Mesendoderm (in vitro differentiated cells): ENCODE measurements at places on chromosomes 7 and 10.

DNA sequence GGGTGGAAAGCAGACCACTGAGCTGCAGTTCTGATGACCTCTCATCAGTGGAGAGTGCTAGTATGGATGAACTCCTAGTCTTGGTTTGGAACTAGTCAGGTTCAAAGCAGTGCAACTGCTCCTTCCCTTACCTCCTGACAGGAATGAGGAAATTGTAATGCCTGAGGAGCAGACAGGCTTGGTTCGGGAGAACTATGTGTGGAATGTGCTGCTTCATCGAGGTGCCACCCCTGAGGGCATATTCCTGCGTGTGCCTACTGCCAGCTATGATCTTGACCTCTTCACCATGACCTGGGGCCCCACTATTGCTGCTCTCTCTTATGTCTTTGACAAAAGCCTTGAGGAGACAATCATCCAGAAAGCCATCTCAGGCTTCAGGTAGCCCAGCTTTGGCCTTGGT, 27.4 kb upstream of the NFKB2 start:
- peak; percentile 89 for DNase-seq

GRCh38 chr7:41134300-41135255, 568.3 kb downstream of the INHBA start:
- DNase-seq = peak; percentile 16

GRCh38 chr10:72134785-72135767, 46.7 kb upstream of the SPOCK2 start:
- no peak for DNase-seq

GRCh38 chr10:117249493-117250093, 8.7 kb downstream of the SLC18A2 start:
- no peak for DNase-seq

DNA sequence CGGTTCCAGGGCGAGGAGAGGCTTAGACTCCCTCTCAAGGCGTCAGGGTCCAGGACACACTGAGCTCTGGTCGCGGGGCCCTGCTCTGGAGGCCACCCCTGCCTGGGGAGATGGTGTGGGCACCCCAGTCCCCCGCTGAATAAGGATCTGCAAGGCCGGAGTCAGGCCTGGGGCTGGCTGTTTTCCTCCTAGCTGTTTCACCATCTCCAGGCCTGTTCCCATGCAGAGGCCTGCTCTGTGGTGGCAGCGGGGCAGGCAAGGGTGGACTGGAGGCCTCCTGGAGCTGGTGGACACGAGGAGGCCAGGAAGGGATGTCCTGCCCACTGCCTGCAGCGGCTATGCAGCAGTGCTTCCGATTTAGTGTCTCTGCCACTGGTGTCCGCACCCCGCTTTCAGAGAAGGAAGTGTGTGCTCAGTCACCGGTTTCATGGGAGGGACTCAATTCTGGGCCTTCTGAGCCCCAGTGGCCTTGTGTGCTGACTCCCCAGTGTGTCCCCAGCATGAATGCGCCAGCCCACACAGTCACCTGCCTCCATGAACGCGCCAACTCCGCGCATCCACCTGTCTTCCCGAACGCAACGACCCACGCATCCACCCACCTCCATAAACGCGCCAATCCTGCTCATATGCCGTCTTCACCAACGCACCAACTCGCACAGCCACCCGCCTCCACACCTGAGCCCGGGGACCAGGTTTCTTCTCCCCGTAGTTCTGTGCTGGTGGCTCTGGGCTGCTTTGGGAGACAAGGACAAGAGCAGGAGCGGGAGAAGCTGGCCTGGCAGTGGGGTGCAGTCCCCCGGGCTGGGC, 14.5 kb upstream of the GPR146 start:
- no peak for DNase-seq

GRCh38 chr7:37445064-37445723, 3.5 kb downstream of the ELMO1 start:
- no peak for DNase-seq

- DNase-seq = peak; percentile 81
Measured at GRCh38 chr10:69226919-69227450, 6.9 kb downstream of the HKDC1 start.

DNA sequence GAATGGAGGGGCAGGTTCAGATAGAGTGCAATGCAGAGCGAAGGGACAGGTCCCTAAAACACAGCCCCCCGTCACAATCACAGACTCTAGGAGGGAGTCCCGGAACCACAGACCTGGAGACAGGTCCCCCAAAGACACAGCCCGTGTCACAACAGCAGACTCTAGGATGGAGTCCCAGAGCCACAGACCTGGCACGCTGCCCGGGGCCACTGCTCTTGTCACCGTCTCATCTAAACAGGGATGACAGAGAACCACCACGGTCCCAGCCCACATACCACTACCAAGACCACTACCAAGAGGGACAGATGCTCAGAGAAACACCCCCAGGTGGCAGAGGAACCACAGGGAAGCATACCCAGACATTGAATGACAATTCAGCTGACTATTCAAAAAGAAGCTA, 183.9 kb downstream of the TCERG1L start:
- DNase-seq = no peak

DNA sequence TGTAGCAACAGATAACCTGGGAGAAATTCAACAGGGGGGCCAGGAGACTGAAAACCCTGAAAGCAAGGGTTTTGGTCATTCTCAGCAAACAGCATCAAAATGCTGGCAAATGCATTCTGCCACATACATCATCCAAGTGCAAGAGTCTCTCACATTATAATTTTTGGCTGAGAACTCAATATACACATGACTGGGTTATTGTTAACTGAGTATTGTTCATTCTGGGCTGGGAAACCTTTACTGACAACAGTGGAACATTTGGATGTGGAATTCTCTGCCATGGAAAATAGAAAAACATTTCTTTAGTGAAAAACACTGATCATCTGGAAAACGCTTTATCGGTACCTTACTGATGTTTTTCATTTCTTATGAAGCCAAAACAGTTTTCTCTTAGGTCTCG, 73.1 kb upstream of the MET start:
- no peak for DNase-seq

GRCh38 chr10:628386-629045, 61.0 kb downstream of the DIP2C start:
- no peak for DNase-seq

- DNase-seq = peak; percentile 80
Measured at GRCh38 chr10:112766636-112767035, 183.4 kb upstream of the TCF7L2 start.

DNA sequence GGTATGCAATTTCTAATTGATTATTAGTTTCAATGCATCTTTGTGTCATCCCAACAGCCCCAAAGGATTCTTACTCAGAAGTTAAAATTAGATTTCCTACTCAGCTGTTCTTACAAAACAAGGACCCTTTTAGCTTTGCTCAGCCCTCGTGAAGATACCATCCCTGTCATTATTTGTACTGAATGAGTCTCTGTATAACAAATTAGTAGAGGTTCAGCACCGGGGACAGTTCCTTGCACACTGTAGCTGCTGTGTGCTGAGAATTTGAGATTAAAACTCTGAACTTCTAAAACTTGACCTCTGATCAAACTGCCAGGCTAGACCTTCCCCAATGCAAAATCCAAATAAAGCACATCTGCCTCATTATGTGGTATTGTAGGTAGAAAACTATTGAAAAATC, 299.1 kb downstream of the LHFPL3 start:
- peak; percentile 47 for DNase-seq

GRCh38 chr10:101773923-101774588, 1.9 kb downstream of the FGF8 start:
- DNase-seq = peak; percentile 10

DNA sequence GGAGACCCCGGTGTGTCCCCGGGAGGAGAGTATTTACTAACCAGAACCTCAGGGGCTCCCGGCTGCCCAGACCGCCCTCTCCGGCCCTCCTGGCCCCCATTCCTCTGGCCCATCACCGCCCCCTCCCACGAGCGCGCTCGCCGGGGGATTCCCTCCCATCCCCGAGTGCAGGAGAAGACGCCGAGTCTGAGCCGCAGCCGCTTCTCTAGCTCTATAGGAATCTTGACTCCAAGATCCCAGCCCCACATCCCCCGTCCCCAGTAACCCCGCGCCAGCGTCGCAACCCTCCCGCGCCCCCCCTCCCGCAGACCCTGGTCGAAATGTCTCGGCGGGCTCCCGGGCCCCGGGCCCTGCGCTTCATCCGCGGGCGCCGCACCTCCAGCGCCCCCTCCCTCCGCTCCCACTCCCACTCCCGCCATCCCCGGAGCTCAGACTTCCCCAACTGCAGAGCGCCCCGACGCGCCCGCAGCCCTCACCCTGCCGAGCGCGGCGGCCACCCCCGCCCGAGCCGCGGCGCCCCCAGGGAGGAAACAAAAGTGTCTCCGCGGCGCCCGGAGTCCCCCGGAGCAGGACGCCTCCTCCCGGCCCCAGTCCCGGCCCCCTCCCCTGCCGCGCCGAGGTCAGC, 541 bp downstream of the ELMO1 start:
- peak; percentile 41 for DNase-seq
